ENCODE measurements at places on chromosomes 7 and 10.
A peak's percentile ranks its signal among the peaks of the same experiment; 100 is the strongest.

DNA sequence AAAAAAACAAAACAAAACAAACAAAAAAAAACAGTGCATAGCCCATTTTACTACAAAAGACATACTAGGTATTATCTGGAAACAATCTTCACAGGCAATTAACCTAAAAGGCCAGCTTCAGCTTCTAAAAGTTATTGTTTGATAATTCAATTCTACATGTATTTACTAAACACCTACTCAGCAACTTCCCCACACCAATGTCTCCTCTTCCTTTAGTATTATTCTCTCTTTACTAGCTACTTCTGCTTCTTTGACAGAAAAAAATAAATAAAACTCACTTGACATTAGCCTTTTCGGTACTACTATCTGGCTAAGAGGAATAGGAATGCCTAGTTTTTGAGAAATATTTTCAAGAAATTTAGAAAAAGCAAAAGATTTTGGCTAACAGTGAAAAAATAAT, 2.8 kb downstream of the TM9SF3 start:
- DNase-seq = no peak

DNA sequence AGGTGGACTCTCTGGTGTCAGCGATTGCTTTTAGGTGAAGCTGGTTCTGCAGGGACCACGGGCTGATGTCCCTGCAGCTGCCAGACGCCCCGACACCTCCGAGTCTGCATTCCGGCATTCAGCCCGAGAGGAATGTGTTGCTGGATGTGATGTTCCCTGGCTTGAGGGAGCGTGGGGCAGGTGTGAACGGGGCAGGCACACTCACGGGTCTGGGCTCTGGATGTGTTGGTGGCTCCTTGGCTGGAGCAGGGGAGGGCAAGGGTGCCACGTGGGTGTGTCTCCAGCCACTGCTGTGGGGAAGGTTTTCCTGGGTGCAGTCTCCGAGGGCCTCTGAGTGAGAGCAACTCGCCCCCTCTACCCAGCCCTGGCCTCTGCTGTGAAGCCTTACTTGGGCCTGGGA, 140.5 kb downstream of the CAMK1D start:
- DNase-seq = no peak

GRCh38 chr7:16564023-16564380, 37.4 kb downstream of the LRRC72 start:
- peak; percentile 32 for DNase-seq

DNA sequence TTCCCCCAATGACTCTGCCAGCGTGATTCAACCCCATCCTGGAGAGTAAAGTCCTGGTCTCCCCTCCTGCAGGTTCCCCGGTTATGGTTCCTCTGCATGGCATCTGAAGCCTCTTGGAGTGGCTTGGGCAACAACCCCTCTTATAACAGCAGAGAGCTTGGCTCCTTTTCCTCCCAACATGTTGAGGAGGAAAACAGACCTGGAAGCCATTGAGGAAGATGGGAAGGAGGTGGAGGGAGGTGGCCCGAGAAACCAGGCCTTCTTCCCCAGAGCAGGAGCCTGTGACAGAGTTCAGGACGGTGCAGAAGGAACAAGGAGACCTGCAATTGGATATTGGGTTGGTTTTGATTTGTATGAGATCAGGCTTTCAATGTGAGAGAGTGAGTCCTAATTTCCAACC, 184.0 kb upstream of the ADCY1 start:
- no peak for DNase-seq

GRCh38 chr10:59854571-59854970, 51.8 kb downstream of the CCDC6 start:
- DNase-seq = no peak

GRCh38 chr7:129032017-129032416, 22.9 kb downstream of the TNPO3 start:
- no peak for DNase-seq

GRCh38 chr10:82176587-82176986, 301.6 kb downstream of the NRG3 start:
- DNase-seq = no peak

GRCh38 chr10:77111611-77112550, 525.7 kb downstream of the KCNMA1 start:
- peak; percentile 70 for DNase-seq
